ENCODE measurements at places on chromosomes 3 and 15.

DNA sequence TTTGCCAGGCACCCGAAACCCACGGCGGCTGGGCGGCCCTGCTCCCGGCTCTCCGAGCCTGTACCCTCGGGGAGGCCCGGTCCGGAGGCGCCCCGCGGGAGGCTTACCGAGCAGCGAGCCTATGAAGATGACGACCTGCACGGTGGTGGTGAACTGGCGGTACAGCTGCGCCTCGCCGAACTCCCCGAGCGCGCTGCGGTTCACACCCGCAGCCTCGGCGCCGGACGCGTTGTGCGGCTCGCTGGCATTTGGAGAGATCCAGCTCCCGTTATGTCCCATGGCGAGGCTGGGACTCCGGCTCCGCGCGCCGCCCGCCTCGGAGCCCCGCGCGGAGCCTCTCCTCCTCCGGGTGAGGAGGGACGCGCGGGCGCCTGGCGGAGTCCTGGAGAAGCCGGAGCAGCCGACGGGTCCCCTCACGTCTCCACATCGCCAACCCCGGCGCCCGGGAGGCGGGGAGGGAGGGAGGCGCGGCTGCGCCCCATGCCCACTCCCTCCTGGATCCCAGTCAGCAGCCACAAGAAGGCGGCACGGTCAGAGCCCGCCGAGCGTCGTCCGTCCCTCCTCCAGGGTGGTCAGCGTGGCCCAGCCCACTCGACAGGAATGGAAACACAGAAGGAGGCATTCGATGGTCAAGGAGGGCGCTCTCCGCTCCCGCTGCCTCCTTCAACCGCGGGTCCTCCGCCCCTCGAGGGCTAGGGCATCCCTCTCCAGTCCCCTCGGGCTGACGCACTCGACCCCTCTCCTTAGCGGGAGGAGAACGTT, at the start of gene GPR176:
Gene GPR176, minus strand, starts transcription at position 519 of the 762 bp plus-strand sequence. Its CDS starts 240 bp downstream, at position 279.
- DNase-seq, result peak; percentile 95

DNA sequence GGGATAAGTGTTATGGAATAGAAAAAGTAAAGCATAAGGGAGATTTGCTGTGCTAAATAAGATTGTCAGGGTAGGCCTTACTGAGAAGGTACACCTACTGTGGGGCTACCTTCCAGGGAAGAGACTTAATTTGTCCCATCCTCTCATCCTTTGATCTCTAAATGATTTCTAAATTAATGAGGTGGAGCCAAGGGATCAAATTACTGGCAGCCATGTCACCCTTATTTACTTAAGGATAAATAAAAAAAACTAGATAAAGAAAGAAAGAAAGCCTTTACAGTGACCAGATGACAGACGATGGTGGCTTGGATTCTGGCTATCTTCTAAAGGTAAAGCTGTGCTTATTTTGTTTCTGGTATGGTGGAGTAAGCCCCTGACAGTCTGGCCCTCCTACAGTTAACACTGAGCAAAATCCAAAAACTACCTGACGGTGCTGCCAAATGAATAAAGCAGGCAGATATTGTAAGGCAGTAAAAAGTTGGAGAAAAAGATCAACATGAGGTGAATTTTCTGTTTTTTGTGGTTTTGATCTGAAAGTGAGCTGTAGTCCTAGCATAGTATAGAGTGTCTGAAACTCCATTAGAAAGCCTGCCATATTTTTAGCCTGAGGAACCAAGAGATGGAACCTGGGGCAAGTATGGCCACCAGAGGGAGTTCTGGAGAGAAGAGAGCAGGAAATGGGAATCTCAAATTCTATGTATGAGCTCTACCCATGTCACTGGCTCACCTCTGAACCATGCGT, 285.1 kb upstream of the MANF start:
- DNase-seq, result no peak

- DNase-seq, result no peak
These were observed 25.4 kb downstream of the GOLGB1 start for GRCh38 chr3:121724130-121724529.

DNA sequence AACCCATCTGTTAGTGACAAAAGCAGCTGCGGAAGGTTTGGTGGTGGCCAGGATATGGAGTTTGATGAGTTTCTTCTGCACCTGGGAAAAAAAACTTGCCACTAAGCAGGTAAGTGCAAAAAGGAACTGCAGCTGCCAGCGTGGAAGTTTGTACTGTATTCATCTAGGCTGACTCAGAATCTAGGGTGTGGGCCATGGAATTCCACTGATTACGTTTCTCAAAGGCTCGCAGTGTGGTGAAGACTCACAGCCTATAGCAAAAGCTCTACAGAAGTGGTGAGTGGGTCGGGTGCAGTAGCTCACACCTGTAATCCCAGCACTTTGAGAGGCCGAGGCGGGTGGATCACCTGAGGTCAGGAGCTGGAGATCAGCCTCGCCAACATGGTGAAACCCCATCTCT, 334.6 kb upstream of the GRM7 start:
- no peak for DNase-seq

All from SJSA1 (cell line).